ENCODE measurements at places on chromosomes 6 and 20.

- DNase-seq: no peak
Observed at GRCh38 chr6:16803294-16804200, 42.3 kb upstream of the ATXN1 start.

GRCh38 chr6:30322527-30323501 is 3.9 kb upstream of the TRIM39 start:
- no peak for DNase-seq

GRCh38 chr6:134662077-134662700 is 287.7 kb downstream of the ALDH8A1 start:
- no peak for DNase-seq

DNA sequence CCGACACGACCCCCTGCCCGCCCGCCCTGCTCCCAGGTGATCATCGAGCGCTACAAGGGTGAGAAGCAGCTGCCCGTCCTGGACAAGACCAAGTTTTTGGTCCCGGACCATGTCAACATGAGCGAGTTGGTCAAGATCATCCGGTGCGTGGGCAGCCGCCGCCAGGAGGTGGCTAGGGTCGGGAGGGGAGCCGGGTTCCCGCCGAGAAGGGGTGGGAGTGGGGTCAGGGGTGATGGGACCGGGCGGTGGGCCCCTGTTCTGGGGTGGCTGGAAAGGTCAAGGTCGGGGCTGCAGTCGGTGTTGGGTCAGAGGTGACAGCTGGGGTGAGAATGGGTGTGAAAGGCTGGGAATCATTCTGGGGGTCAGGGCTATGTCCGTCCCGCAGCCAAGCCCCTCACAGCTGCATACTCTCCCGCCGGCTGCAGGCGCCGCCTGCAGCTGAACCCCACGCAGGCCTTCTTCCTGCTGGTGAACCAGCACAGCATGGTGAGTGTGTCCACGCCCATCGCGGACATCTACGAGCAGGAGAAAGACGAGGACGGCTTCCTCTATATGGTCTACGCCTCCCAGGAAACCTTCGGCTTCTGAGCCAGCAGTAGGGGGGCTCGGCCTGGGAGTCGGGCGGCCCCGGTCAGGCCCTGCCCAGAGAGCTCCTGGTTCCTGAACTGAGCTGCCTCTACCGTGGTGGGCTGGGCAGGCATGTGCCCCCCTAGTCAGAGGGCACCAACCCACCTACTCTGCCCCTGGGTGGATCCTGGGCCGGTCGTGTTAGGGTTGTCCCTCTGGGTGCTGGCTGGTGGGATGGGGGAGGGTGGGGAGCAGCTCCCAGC is 1.0 kb downstream of the MAP1LC3A start:
- no peak for DNase-seq

GRCh38 chr6:158912655-158913054 is 87.3 kb downstream of the RSPH3 start:
- DNase-seq: no peak

- no peak for DNase-seq
Observed at GRCh38 chr6:31927242-31927862, at the start of gene C2. TSS of gene C2 (plus strand) at chr6:31927717. CDS start at chr6:31927753, 36 bp downstream.

DNA sequence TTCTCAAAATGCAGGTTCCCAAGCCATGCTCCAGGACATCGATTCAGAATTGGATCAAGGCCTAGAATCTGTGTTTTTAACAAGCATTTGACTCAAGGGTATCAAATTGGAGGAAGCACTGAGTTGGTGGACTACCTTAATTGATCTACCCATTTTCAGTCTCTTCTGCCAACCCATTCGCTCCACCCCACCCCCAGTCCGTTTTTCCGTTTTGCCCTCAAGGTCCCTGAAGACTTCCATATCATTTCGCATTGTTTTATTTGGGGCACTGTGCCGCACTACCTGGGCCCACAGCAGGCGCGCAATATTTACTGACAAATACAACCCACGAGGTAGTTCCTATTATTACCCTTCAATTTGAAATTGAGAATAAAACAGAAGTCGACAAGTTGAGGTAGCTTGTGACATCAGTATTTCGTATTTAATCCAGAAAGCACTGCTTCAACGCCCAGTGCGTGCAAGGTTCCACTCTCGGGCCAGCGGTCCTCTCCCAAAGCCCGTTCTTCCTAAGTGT is 557 bp upstream of the DHX35 start:
- DNase-seq: no peak

DNA sequence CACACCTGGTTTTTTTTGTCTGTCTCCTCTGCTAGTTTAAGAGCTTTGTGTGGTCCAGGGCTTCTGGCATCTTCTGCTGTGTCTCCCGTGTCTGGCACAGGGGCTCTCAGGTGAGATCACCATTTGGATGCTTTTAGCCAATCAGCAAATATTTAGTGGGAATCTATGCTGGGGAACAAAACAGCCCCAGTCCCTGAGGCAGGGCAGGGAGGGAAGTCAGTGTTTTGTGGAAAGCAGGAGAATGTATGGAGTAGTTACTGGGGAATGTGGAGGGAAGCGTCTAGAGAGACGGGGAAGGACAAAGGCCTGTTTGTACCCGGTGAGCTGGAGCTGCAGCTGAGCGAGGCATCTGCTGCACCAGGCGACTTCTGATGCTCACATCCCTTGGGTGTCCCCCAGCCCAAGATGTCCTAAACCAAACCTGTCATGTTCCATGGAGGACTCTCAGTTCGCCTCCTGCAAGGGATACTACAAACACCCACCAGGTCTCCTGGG is 49.3 kb upstream of the NNAT start:
- DNase-seq: no peak

DNA sequence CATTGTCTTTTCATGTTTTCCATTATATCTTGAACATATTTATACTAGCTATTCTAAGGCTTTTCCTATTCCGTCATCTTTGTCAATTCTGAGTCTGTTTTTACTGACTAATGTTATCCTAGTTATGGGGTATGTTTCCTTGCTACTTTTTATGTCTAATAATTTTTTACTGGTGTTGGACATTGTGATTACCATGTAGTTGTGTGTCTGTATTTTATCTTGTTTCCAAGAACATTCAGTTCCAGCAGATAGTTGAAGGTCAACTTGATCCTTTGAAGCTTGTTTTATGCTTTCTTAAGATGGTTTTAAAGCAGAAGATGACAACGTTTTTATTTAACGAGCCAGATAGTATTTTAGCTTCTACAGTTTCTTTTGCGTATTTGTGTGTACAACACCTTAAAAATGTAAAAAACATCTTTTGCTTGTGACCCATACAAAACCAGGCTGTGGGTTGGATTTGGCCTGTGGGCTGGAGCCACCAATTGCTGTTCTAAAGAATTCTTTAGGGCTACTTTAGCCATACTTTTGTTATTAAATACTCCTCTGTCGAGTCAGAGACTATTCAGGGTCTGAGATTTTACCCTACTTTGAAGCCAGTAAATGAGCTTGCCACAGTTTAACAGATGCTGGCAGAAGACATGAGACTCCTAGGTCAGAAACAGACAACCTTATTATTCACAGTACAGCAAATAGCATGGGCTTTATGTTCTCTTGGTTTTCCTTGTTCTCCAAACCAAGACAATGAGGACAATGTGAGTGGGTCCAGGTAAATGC is 38.7 kb upstream of the REV3L start:
- no peak for DNase-seq

GRCh38 chr6:103000688-103001087 is 1607.2 kb downstream of the GRIK2 start:
- DNase-seq: no peak

DNA sequence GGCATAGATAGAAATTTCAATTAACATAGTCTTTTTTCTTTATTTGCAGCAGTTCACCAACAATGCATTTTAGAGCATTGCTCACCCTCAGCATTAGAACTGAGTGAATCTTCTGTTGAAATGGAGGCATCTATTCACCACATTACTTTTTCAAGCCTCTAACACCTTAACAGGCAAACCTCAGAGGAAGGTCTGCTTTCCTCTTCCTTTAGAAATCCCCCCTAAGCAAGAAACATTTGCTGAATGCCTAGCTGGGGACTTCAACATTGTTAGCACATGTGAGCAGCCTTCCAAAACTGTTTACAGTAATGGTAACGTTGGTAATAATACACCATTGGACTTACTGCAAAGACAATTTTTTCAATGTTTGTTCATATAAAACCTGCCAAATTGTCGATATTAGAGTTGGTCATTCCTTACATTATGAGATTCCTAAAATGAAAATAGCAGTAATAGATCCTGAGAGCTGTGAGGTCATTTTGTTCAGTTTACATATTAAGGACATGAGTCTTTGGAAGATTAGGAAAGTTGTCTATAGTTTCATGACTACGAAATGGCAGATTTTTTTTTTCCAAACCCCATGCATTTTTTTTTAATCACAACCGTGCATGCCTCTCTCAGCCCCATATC is 20.6 kb upstream of the AKIRIN2 start:
- DNase-seq: no peak

GRCh38 chr6:170008294-170008785 is 256.9 kb downstream of the ERMARD start:
- DNase-seq: no peak

DNA sequence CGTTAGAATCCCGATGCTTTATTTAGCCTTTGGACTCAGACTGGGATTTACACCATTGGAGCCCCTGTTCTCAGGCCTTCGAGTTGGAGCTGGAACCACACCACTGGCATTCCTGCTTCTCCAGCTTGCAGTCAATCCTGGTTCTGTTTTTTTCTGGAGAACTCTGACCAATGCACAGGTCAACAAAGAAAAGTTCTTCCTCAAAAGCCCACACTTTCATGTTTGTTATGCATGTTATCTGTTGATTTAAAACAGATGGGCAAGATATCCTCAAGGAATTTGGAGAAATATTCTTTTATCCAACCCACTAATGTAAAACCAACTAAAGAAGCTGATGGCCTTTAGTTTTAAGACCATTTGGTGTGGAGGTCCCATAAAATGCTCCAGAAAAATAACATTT is 205.7 kb downstream of the ANKRD60 start:
- no peak for DNase-seq

- no peak for DNase-seq
Observed at GRCh38 chr6:88365230-88365629, 199.1 kb upstream of the CNR1 start.

GRCh38 chr6:109103942-109104341 is 8.6 kb downstream of the CEP57L1 start:
- DNase-seq: no peak

Data from GM19239 (cell line).